ENCODE measurements at places on chromosomes 3 and 15. TPM values are rescaled to one million over a fixed set of nuclear protein-coding genes. Genes with fewer than 3 reads are reported as not detected.
A peak's percentile ranks its signal among the peaks of the same experiment; 100 is the strongest.

RGMA gene
- not detected for polyA plus RNA-seq

PIF1 gene
- not detected for polyA plus RNA-seq

TGM5 gene
- polyA plus RNA-seq, result not detected

CHP1 gene
- 9.8 TPM for polyA plus RNA-seq

CCDC66 gene
- polyA plus RNA-seq, result 22.5 TPM

XCR1 gene
- polyA plus RNA-seq, result not detected

ALPK3 gene
- not detected for polyA plus RNA-seq

DNA sequence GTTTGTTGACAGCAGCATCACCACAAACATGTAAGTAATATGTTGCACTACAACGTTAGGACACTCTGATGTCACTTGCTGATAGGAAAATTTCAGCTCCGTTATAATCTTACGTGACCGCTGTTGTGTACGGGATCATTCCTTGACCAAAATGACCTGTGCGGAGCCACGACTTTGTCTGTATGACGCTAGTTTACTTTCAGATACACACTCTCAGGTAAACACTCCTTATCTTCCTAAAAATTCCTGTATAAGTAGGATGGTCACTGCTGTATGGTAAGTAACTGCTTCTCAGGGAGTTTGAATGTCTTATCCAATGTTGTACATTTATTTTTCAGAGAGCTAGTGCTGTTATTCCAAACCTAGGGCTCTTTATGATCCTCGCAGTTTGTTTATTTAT, 410.3 kb downstream of the NAALADL2 start:
- no peak for DNase-seq

DNA sequence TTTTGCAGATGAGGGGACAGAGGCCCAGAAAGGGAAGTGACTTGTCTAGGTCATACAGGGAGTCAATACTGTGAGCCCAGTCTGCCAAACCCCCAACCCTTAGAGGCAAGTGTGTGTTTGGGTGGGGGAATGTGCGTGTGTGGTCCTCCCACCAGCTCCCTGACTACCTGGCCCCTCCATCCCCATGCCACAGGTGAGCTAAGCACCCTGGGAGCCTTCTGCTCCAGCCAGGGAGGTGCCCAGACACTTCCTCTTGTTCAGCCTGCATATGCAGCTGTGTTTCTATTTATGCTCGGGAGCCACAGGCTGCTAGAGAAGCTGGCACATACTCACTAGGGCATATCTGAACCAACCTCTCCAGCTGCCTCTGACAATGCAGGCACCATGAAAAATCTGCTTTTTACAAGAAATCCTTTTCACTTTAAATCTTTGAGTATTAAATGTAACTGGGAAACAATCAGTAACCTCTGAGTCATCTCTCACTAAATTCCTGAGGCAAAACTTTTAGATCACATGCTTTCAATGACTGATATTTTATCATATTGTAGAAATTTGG, 20.7 kb downstream of the TBC1D2B start:
- DNase-seq, result no peak

- no peak for DNase-seq
Measured at GRCh38 chr15:79206940-79207339, 75.6 kb upstream of the ANKRD34C start.

- DNase-seq, result no peak
Measured at GRCh38 chr15:58999694-59000093, 12.2 kb downstream of the RNF111 start.

DNA sequence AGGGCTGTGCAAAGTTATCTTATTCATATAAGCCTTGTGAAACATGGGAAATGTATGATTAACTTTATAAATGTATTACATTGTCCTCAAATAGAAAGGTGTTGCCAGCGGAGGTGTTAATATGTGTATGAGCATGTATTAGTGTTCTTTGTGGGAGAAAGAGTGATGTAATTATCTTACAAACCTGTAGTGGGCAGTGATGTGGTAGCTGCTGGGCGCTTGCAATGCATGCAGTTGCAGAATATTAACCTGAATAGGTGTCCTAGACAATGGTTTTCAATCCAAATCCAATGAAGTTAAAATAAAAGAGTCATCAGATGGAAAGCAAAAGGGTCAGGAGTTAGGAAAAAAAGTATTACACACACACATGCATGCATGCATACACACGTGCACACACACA, 881.3 kb upstream of the CADM2 start:
- DNase-seq, result no peak

DNA sequence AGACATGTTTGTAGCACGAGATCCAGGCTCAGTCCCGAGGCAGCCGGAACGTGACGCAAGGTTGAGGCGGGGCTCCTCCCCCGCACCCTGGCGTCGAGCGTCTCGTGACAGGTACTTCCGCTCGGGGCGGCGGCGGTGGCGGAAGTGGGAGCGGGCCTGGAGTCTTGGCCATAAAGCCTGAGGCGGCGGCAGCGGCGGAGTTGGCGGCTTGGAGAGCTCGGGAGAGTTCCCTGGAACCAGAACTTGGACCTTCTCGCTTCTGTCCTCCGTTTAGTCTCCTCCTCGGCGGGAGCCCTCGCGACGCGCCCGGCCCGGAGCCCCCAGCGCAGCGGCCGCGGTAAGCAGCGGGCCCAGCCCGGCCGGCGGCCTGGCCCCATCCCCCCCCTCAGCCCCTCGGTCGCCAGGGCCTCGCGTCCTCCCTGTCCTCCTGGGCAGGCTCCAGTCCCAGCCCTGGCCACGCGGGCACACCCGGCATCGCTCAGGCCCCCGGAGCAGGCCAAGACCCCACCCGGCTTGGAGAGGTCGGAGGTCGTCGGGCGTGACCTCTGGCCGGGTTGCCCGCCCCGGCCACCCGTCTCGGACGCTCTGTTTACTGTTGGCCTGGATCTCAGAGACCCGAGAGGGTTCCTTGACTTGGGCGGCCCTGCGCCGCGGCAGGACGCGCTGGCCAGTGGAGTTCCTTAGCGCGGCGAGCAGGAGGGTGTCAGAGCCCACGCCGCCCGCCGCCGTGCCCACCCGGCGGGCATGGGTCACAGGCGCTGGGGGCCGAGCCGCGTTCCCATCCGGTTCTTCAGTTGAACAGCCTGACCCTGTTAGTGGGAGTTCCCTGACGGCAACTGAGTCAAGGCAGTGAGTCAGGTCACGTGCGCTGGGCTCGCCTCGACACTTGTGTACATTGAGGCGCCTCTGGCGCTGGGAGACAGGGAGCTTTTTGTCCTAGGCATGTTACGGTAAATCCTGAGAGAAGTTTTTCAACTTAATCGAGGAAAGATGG, at the start of gene RAB7A:
TSS of gene RAB7A (plus strand) at position 161 of the 994 bp plus-strand sequence. CDS start 69,185 bp downstream, outside the sequence.
- peak; percentile 96 for DNase-seq

GRCh38 chr3:65963787-65964677, 74.7 kb downstream of the MAGI1 start:
- no peak for DNase-seq

GRCh38 chr15:34597316-34597715, 13.9 kb upstream of the GOLGA8B start:
- no peak for DNase-seq

- no peak for DNase-seq
Measured at GRCh38 chr3:152313914-152314313, 45.2 kb downstream of the MBNL1 start.

- DNase-seq, result no peak
Measured at GRCh38 chr3:56361731-56362130, 106.5 kb downstream of the ERC2 start.

Measured in CD4-positive, alpha-beta memory T cell (primary cell).